Upper lobe of right lung (tissue), 1 donor: ENCODE measurements at places on chromosomes 2 and 18.

- no peak for DNase-seq
These were observed 33.4 kb upstream of the ST3GAL5 start for GRCh38 chr2:85922199-85922598.

DNA sequence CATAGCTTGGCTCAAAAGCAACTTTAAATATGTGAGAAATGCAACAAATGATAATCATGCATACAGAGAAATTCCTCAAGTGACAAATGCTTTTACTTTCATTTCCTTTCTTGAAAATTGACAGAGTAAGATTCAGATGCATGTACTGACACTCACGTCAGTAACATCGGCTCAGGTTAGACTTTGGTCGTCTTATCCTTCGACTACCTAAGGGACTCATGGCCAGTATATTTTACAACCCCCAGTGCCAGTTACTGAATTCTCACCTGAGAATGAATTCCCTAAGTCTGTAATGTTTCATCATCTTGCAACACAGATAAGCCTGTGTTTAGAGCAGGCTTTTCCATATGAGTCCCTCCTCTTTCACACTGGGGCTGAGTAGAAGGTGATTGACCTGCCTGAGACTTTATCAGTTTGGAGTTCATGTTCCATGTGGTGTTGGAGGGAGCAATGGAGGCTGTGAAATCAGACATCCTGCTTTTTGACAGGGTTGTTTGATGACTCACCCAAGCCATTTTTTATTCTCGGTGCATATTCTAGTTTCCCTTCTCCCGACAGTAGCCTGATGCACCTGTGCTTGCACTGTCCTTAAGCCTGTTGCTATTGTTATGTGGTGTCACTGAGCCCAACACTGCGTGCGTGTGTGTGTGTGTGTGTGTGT lies 30.5 kb upstream of the ATP8B1 start:
- DNase-seq = no peak

- DNase-seq = peak; percentile 82
These were observed 178.6 kb downstream of the ZBTB7C start for GRCh38 chr18:48230467-48231113.

DNA sequence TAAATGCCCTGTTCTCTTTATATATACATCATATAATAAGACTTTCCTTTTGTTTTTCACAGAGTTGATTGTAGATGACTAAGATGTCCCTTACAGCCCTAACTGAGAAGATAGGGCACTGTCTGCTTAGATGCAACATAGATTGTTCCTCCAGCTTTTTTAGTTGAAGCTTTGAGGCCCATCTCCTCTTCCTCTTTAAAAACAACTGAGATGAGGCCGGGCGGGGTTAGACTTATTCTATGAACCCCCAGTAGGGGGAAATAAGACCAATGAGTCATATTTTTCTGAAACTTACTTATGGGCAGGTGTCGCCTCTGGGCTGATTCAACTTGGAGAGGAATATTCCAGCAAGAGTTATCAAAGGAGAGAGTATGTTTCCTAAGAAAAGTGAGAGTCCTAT lies 84.6 kb downstream of the FBXO15 start:
- no peak for DNase-seq

DNA sequence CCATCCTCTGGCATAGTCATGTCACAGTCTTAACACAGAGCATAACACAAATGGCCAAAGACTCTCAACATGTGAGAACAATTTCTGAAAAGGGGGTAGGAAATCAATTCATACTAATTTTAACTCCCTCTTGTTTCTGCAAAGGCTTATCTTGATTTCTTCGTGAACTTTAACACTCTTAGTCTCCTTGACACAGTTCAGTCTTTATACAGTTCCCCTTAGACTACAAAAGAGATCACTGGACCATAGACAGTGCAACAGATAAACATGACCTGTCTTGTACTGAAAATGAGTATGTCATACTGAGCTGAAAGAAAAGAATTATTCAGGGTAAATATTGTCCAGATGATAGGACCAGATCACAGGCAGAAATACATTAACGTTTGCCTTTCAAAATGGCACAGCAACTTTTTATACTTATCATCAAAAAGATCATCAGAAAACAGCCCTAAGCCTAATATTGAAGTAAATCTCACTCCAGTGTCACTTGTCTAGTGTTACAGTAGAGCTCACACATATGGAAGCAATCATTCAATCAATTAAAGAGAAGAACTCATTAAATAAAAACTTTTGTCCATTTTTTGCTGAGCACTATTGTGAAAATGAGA lies 56.4 kb upstream of the VRK2 start:
- no peak for DNase-seq

DNA sequence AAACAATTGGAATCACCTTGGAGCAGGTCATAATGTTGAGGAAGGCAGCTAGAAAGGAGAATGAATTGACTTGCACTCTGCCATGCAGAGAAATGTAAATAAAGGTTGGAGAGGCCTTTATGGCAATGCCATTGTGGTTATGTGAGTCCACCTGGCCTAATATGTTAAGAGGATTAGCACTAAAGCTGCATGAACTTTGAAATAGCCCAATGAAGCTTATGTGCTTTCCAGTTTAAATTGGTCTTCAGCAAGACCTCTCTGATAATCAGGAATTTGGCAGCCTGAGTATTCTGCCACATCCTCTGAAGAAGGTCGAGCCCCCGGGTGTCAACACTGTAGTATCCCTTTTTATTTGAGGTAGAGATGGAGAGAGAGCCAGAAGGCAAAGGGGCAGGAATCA lies 464.9 kb downstream of the CDH2 start:
- no peak for DNase-seq

GRCh38 chr18:30016179-30016578 lies 1026.4 kb downstream of the DSC3 start:
- DNase-seq = no peak

- DNase-seq = no peak
These were observed 444.9 kb upstream of the MAP2 start for GRCh38 chr2:208978946-208979345.

DNA sequence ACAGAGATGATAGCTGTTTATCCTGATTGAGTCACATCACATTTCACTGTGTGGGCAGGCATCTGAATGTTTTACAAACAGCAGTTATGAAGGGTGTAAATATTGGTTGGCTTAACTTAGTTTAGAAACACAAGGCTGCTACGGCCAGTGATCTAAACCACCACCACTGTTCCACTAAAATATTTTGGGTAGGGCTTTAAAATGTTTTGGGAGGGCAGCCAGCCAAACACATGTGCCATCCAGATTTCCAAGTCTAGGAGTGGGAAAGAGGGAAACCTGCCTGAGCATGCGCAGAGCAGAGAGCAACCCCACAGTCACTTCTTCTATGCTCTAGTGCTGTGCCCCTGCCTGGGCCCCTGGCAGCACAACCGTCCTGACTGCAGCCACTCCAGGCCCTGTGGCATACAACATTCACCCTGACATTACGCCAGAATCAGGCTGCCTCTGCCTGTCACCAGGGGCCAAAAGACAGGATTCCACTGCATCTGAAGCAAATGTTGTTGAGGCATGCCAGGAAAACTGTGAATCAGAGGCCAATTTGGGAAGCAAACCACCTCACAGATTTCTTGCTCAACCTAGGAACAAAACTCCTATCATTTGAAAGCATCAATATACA lies 74.8 kb upstream of the COL5A2 start:
- DNase-seq = no peak

DNA sequence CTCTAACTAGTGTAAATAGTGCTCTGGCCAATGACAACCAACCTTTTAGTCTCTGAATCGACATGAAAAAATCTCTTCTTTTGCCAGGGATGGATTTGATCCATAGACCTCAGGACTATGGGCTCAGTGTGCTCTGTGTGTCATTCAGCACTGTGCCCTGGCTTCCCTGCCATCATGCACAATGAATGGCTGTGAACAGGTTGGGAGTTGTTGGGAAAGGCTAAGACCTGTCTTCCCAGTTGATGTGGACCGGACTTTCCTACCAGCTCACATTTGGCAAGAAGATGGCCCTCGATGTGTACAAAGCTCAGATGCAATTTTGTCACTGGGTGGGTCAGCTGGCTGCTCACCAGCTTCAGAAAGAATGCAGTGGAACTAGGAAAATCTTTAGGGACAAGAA lies 26.0 kb upstream of the ARHGAP25 start:
- DNase-seq = no peak

DNA sequence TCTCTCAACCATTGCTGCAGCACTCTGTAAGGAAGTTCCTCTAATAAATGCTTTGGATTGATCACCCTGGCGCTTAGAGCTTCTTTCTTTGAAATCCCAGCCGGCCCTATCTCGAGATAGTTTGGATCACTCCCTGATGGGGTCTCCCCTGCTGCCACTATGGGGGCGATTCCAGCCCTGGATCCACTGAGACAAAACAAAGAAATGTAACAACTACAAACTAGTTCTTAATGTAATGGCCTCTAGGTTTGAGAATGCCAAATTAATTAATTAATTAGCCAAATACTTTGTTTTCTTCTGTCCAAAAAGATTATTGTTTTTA lies 15.2 kb downstream of the SRSF7 start:
- no peak for DNase-seq

GRCh38 chr2:28665041-28665704 lies 86.5 kb upstream of the PPP1CB start:
- DNase-seq = no peak

DNA sequence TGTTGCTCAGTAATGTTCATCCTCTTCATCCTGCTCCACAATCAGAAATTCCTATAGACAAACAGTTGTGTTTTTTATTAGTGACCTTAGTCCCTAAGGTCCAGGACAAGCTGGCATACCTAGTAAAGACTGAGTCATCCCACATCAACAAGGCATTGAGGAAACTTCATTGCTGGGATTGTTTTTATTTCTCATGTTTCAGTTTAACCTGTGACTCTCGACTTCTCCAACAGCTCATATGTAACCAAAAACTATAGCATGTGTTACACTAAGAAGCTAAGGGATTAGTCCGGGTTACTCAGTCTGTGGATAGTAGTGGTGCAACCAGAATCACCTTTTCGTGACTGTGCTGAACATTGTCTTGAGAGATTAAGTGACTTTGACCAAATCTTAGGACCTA lies 292.1 kb downstream of the RDH14 start:
- no peak for DNase-seq

- no peak for DNase-seq
These were observed 10.2 kb downstream of the SP110 start for GRCh38 chr2:230209422-230210051.

DNA sequence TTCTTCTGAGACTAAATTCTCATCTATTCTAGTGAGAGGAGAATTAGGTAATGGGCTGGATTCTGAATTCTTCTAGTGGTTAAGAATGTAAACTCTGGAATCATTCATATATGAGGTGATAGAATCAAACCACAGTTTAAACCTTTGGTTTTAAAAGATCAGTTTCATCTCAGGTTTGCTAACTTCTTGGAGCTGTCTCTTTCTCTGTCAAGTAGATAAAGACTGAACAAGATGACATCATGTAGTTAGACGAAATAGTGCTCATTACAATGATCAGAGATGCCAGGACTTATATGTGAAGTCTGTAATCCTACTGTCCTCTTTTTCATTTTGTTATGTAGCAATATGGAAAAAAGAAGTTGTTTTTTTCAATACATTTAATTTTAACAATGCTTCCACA lies 4.9 kb downstream of the CEBPZOS start:
- DNase-seq = no peak

GRCh38 chr2:95382192-95382591 lies 20.3 kb upstream of the FAHD2A start:
- DNase-seq = peak; percentile 63

DNA sequence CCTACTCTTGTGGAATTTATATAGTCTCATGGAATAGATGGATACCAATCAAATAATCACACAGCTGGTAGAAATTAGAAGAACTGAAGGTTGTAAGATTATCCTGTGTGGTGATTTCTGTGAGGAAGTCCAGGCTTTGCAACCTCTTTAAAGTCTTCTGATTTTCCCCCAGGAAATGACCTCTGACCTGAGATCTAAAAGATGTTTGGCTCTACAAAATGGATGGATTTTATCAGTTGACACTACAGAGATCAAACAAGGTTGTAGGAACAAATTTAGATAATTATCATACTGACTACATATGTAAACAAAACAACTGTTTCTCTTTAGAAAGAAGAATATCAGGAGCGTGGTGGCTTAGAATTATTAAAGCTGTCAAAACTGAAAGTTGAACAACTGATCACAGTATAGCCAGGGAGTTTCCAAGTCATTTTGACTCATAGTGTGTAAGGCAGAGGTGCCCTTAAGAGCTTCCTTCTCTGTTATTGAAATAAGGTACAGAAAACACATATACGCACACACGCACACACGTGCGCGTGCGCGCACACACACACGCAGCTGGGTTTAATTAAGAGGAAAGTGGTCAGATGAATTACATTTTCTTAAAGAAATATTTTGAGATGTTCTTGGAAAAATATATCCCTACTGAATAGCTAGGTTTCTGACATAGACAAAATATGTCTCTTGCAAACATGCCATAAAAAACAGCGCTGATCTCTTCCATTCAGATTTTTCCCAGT lies 35.5 kb upstream of the PELI1 start:
- DNase-seq = no peak

DNA sequence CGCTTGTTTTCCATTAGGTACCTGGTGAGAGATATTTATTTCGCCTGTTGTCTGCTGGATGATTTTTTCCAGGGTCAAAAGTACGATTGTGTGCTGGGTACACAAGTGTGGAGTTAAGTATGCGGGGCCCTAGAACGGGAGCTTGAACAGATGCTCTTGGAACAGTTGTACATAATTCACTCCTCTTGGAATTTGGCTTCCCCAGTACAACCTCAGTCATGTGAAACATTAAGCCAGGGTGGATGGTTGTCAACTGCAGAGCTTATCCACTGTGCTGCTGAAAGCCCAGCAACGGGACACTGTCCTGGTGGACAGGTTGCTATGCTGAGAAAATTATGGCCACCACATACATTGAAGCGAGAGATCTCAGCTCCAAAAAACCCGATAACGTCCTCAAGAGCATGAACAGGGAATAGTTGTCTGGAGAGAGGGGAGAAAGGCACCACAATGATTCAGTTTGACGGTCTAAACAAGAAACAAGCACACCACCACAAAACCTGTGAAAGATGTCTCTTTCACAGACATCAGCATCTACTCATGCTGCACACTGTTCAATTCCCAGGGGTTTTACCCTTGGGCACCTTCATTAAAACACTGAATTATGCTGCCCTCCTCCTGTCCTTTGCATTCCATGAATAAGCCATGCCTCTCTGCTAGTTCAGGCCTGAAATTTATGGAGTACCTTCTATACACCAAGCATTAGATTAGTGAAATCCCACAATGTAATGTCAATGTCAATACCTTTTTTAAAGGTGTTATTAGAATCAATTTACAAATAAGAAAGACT lies 176.8 kb upstream of the TRIB2 start:
- DNase-seq = no peak

- no peak for DNase-seq
These were observed 190.1 kb downstream of the CTNNA2 start for GRCh38 chr2:79702905-79703304.

DNA sequence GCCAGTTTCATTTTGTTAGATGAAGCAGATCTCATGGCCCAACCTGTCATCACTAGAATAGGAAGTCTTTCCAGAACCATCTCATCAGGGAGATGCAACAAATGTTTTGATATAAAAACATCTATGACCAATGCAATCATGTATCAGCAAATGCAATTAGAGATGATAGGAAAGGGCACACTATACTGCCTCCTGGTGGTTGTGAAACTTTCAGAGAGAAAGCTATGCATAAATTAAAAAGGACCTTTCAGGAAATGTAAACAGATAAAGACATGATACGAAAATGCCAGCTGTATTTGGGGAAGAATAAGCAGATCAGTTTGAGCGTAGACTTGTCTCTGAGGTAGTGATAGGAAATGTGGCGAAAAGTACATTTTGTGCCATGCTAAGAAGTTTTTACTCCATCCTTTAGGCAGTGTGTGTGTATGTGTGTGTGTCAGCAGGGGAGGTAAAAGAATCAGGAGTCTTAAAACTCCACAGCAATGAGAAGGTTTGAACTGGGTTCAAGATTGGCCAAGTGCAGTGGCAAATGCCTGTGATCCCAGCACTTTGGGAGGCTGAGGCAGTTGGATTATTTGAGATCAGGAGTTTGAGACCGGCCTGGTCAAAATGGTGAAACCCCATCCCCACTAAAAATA lies 479.3 kb downstream of the CPS1 start:
- DNase-seq = no peak
